RPMI7951 (cell line): ENCODE measurements at places on chromosomes 6 and 20. TPM values are rescaled to one million over a fixed set of nuclear protein-coding genes. Genes with fewer than 3 reads are reported as not detected.

GRCh38 chr6:93105017-93105416, 314.3 kb downstream of the EPHA7 start:
- DNase-seq, result no peak

GRCh38 chr6:137121401-137121997, 51.9 kb downstream of the IL22RA2 start:
- no peak for DNase-seq

DNA sequence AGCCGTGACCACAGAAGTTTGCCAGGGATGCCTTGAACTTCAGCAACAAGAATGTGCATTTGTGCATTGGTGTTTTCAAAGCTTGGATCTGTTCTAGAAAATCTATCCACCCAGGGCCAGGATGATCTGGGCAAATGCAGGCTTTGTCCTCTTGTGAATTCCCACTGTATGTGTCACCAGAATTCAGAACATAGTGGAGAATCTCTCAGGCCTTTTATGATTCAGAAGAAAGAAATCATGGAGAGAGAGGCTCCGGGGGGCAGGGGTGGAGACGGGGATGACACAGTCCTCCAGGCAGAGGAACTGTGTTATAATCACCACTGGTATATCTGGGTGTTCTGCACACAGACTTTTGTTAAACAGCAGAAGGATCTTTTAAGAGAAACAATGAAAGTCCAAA, 304.1 kb downstream of the CDH4 start:
- peak; percentile 78 for DNase-seq

- DNase-seq, result no peak
These were observed 9.0 kb downstream of the CCDC167 start for GRCh38 chr6:37490536-37491170.

GRCh38 chr6:503610-504362, 112.2 kb downstream of the IRF4 start:
- no peak for DNase-seq

- DNase-seq, result no peak
These were observed 466.4 kb downstream of the PKHD1 start for GRCh38 chr6:51620971-51621370.

DNA sequence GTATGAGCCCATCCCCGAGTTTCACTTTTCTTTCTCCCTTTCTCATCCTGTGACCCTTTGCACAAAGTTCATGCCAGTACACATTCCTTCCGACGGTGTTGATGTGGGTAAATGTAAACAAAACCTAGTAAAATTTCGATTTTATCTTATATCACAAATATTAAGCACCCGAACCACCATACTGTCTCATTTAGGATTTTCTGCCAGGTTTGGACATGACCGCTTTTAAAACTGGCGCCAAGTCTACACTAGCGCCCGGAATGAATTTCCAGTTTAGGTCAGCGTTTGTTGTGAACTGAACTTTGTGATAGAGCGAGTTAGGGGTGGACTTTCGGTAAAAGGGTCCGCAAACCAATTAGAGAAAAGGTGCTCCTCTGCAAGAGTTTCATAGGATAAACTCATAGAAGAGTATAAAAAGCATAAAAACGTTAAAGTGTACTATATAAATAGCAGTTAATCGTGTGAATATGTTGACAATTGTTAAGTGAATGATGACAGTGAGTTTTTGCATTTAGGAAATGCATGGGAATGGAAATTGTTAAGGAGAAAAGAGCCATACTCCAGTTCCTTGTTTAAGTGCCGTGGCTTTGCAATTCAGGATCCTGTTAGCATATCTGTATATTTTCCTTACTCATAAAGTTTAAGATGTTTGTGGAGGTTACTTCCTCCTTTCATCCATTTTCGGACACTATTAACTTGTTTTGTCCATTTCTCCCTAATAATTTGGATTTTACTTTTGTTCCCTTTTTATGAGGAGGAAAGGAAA, 937 bp downstream of the AKAP7 start:
- DNase-seq, result peak; percentile 53

- DNase-seq, result peak; percentile 24
These were observed 39.8 kb downstream of the HIVEP1 start for GRCh38 chr6:12051861-12052368.

GRCh38 chr6:137341681-137342195, 122.6 kb upstream of the IFNGR1 start:
- peak; percentile 18 for DNase-seq

GRCh38 chr6:121008553-121008952, 325.7 kb downstream of the TBC1D32 start:
- DNase-seq, result no peak

GRCh38 chr6:102355578-102355977, 962.1 kb downstream of the GRIK2 start:
- no peak for DNase-seq

- no peak for DNase-seq
These were observed 27.0 kb upstream of the SLA2 start for GRCh38 chr20:36672991-36673390.

DNA sequence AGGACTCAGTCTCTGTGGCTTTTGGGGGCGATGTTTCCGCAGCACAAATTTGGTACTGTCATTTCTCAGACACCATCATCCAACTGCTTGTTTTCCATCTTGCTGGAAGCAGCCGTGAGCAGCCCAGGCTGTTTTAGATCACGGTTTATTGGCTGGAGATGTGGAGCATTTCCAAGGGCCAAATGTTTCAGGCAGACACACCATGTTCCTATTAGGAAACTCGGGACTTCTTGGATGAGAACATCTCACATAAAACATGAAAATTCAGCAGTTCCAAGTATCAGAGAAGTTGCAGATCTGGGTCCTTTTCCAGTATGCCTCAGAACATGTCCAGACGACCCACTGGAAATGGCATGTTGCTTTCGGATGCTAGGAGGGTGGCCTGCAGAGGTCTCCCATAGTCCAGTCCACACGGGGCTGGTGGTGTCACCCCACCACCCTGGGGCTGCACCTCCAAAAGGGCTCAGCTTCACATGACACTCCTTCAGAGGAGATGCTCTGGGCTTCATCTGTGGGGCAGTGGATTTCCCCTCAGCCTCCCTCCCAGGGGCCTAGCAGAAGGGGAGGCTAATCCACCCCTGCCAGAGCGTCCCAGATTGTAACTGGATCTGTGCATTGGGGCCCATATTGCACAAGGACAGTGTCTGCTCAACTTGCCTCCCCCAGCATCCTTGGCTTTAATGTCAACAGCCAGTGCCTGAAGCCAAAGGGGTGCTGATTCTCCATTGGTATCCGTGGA, 176.3 kb downstream of the SCP2D1 start:
- no peak for DNase-seq

NINL gene
- 6.2 and 6.4 TPM in 2 replicates for total RNA-seq

SMLR1 gene
- not detected in 2 replicates for total RNA-seq

MDFI gene
- total RNA-seq, result 2.6 and 5.0 TPM in 2 replicates

OR2H1 gene
- total RNA-seq, result not detected in 2 replicates

BPIFA1 gene
- total RNA-seq, result not detected in 2 replicates

PTGIS gene
- under 0.01 and 0.24 TPM in 2 replicates for total RNA-seq

FAM184A gene
- 0.24 and 0.78 TPM in 2 replicates for total RNA-seq

ZMYND8 gene
- total RNA-seq, result 26.6 and 36.0 TPM in 2 replicates

C20orf144 gene
- 0.24 and 0.39 TPM in 2 replicates for total RNA-seq

SLC12A5 gene
- total RNA-seq, result 0.96 TPM in 1 of 2 replicates, not detected in the other

SAMHD1 gene
- 55.5 and 61.1 TPM in 2 replicates for total RNA-seq

TMEM200A gene
- total RNA-seq, result 26.3 and 30.9 TPM in 2 replicates

NRSN2 gene
- total RNA-seq, result 92.3 and 111 TPM in 2 replicates

C6orf15 gene
- not detected in 2 replicates for total RNA-seq
